Activated CD8-positive, alpha-beta T cell treated with anti-CD3 and anti-CD28 coated beads, Interleukin-2, amount 10 ng/mL, durations not matched to agents 7 days and 5 days (primary cell): ENCODE measurements at places on chromosomes 12 and 14. TPM values are rescaled to one million over a fixed set of nuclear protein-coding genes. Genes with fewer than 3 reads are reported as not detected.

- H3K4me3 ChIP-seq = no peak overlapping the region
- H3K4me1 ChIP-seq = peaks cover 21% of the 10 kb centered on the region
Measured at GRCh38 chr12:53980802-53981496, 4.0 kb upstream of the HOXC10 start.

GRCh38 chr12:61525331-61525730 lies 734.9 kb upstream of the USP15 start:
- H3K4me3 ChIP-seq = no peak overlapping the region
- no peaks in the 10 kb centered on the region for H3K36me3 ChIP-seq
- H3K27ac ChIP-seq = no peak overlapping the region
- no peaks in the 10 kb centered on the region for H3K4me1 ChIP-seq
- H3K27me3 ChIP-seq = no peaks in the 10 kb centered on the region

GRCh38 chr12:88566430-88566829 lies 13.8 kb downstream of the KITLG start:
- H3K4me1 ChIP-seq = no peaks in the 10 kb centered on the region
- DNase-seq = no peak
- H3K4me3 ChIP-seq = no peak overlapping the region
- H3K27ac ChIP-seq = no peak overlapping the region

DNA sequence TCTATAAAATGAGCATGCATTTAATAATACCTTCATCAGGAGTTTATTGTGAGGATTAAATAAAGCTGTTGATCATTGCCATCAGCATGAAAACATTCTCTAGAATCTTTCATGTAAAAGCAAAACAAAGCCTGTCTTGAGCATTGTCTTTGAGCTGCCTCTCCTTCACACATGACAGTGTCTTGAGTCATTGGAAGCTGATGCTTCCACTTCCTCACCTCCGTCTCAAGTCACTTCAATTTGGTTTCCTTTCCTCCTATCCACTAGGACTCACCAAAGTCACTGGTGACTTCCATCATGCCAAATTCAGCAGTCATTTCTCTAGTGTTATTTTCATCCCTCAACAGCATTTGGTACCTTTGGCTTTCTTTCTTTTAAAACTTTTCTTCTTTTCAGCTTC lies 31.6 kb upstream of the MYBPC1 start:
- peaks cover 2% of the 10 kb centered on the region for H3K27me3 ChIP-seq
- no peaks in the 10 kb centered on the region for H3K36me3 ChIP-seq
- H3K4me3 ChIP-seq = no peak overlapping the region
- DNase-seq = no peak

GRCh38 chr12:46558677-46559076 lies 186.1 kb upstream of the SLC38A2 start:
- no peaks in the 10 kb centered on the region for H3K27me3 ChIP-seq
- no peak for DNase-seq
- peaks cover 9% of the 10 kb centered on the region for H3K4me1 ChIP-seq
- no peak overlapping the region for H3K4me3 ChIP-seq

DNA sequence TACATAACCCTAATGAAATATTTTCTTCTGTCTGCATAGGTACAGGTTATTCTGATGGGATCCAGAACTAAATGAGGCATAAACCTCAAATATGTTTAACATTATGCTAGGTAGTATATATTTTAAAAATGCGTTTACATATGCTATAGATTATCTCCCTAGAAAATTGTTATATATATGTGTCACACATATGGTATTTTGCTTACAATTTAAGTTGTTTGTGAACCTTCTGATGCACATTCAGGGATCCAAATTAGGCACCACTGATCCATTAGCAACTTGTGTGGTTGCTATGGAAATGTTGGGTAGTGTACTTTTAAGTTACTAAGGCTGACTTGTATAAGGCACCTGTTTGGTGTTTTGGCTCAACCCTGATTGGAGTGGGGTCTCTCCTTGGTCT lies 456.7 kb downstream of the AEBP2 start:
- H3K4me1 ChIP-seq = peaks cover 3% of the 10 kb centered on the region
- H3K4me3 ChIP-seq = no peak overlapping the region
- DNase-seq = no peak
- H3K27me3 ChIP-seq = peaks cover 5% of the 10 kb centered on the region
- no peak overlapping the region for H3K27ac ChIP-seq

DNA sequence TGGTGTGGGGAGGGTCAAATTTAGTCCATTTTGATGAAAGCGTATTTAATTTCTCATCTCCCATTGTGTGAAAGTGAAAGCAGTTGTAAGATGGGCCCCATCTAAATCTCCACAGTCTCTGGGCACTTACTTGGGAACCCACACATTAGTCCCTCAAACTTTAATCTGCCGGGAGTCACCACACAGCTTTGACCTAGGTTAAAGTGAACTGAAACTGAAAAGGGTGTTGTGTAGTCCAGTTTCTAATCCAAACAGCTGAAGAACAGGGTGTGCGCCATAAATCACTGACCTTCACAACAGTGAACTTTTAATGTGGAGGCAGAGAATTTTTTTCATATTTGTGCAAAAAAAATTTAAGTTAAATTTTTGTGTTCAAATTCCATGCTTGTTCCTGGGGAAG lies 48.4 kb upstream of the PTPRO start:
- no peak overlapping the region for H3K4me3 ChIP-seq
- DNase-seq = no peak
- peaks cover 11% of the 10 kb centered on the region for H3K27me3 ChIP-seq
- H3K27ac ChIP-seq = no peak overlapping the region
- H3K4me1 ChIP-seq = peaks cover 2% of the 10 kb centered on the region
- H3K36me3 ChIP-seq = no peaks in the 10 kb centered on the region

The ST8SIA1 gene
- 0.29 TPM for total RNA-seq

The NTF3 gene
- total RNA-seq = not detected

The MCRS1 gene
- 85.9 TPM for total RNA-seq

The TMEM263 gene
- 25.8 TPM for total RNA-seq

The LTBR gene
- 0.34 TPM for total RNA-seq
